Urinary bladder (tissue), 4 donors: ENCODE measurements at places on chromosomes 12 and 14. TPM values are rescaled to one million over a fixed set of nuclear protein-coding genes. Genes with fewer than 3 reads are reported as not detected.

The KERA gene
- total RNA-seq: 1.1 TPM

The VWF gene
- total RNA-seq: 61.8 TPM

The GPR84 gene
- 0.26 TPM for total RNA-seq

The SAMD15 gene
- 1.3 TPM for total RNA-seq

The NTF3 gene
- 11.3 TPM for total RNA-seq

The PZP gene
- total RNA-seq: 1.7 TPM

The IL26 gene
- total RNA-seq: not detected

The PCED1B gene
- 1.1 TPM for total RNA-seq

GRCh38 chr12:107459641-107460040, 226.0 kb upstream of the PWP1 start:
- DNase-seq: no peak

- no peak for DNase-seq
Measured at GRCh38 chr14:103184046-103184445, 60.8 kb downstream of the TNFAIP2 start.

- DNase-seq: no peak
Measured at GRCh38 chr12:125324861-125325490, 259.7 kb downstream of the AACS start.

DNA sequence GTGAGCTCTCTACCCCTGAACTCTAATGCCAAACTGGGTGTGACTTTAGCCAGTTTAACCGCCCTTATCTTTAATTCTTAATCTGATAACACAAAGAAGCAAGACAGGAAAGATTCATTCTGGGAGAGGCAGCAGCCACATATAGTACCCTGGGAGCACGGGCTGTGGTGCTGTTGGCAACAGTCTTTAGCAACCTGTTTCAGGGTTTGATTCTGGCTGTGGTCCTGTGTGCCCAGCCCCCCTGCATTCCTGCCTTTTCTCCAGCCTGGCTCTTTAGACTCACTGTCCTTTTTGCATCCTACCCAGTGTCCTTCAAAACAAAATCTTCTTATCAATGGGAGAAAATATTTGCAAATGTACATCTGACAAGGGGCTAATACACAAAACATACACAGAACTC, 275.2 kb downstream of the GXYLT1 start:
- no peak for DNase-seq

DNA sequence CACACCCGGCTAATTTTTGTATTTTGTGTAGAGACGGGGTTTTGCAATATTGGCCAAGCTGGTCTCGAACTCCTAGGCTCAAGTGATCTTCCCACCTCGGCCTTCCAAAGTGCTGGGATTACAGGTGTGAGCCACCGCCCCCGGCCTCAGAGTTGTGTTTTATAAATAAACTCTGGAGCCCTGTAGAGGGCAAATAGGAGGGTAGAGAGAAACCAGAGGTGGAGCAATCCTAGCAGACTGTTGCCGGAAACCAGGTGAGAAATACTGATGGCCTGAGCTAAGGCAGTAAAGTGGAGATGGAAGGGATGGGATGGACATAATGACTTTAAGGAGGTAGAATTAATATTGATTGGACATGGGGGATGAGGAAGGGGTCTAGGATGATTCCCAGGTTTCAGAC, 2.7 kb upstream of the HSD17B6 start:
- DNase-seq: no peak
